Astrocyte of the spinal cord (primary cell): ENCODE measurements at places on chromosomes 12 and 14.

DNA sequence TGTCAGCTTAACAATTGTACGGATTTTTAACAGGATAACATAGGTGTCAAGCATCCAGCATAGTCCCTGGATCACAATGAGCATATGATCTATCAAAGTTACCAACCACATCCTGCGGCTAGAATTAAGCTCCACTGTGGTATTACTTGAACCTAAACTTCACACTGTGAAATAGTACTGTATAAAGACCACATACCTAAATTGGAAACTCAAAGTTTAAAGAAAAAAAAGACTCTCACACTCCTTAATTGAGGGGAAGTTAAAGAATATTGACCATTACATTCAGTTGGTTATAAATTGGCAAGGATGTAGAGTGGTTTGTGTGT is 133.0 kb upstream of the PZP start:
- DNase-seq, result no peak

DNA sequence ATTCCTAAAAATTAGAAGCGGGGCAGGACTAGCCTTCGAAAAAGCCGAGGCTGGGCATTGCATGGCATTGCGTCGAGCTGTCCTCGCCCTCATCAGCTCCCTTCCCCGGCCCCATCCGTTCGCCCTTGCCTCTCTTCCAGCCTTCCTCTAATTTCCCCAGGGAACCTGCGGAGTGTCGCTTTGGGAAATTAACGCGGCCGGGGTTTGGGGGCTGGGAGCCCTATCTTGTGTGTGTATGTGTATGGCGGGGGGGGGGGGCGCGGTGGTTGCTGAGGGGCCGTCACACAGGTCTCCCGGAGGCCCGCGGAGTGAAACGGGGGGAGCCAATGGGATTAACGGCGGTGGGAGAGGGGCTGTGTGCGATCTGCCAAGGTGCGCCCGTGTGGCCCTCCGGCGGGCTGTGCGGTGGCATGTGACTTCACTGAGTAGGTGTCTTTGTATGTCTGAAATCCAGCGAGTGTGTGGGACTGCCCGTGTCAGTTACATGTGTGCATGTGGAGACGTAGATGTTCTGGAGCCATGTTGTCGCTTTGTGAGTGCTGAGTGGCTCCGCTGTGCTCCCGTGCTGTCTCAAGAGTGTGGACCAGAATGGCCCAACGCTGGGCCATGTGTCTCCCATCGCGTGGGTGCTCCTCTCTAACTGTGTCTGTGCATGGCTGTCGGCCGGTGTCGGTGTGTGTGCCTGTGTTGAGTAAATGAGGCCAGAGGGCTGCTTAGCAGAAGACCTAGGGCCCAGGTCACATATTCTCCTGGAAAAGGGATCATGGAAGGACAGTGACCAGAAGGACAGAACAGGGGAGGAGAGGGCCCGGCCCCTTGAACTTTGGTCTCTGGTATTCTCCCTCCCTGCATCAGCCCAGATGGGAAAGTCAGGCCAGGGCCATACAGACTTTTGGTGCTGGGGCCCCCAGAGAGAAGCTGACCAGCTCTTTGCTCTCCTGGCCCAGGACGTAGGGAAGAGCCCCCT is 1.5 kb downstream of the PTMS start:
- DNase-seq, result no peak

DNA sequence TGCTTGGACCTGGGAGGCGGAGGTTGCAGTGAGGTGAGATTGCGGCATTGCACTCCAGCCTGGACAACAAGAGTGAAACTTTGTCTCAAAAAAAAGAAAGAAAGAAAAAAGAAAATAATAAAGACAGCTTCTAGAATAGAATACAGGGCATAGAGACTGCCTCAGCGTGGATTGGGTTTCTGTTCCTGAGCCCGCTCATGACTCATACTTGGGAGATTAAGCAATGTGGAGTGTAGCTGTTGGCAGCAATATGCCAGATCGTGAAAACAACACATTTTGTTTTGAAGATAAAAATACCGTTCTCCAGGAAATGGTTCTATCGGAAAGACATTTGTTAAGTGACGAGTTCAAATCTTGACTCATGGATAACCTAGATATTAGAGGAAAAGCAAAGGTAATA is 67.2 kb downstream of the GLT1D1 start:
- DNase-seq, result no peak

GRCh38 chr12:91773749-91774429 is 371.8 kb downstream of the BTG1 start:
- DNase-seq, result no peak

DNA sequence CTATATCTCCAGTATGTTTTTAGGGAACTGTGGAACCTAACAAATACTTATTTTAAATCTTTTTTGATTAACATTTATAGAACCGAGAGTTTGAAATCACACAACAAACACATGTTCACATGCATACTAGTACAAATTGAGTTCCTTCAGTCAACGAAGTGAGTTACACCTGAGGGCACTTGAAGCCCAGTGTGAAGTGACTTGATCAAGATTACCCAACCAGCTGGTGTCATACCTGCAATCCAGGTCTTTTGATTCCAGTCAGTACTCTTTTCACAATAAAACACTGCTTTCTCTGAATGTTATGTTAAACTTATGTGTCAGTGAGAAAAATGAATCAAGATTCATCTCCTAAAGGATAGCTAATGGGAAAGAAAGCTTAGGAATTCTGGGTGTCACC is 35.2 kb downstream of the VRK1 start:
- DNase-seq, result no peak

- no peak for DNase-seq
These were observed 606 bp downstream of the NXPH4 start for GRCh38 chr12:57216921-57217879.
